ENCODE measurements at places on chromosomes 7 and 10.

DNA sequence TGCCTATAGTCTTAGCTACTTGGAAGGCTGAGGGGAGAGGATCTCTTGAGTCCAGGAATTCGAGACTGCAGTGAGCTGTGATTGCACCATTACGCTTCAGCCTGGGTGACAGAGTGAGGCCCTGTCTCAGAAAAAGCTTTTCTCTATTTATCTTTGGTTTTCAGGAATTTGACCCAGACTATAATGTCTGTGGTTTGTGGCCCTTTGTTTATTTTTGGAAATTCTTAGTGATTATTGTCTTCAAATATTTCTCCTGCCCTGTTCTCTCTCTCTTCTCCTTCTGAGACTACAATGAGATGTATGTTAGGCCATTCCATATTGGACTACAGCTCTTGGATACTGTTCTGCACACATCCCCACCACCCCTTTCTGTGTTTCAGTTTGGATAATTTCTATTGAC is 4.7 kb downstream of the MUC12 start:
- DNase-seq, result no peak

GRCh38 chr7:89563597-89563996 is 590.7 kb upstream of the STEAP1 start:
- no peak for DNase-seq

GRCh38 chr7:66503551-66504031 is 125.1 kb upstream of the KCTD7 start:
- no peak for DNase-seq

DNA sequence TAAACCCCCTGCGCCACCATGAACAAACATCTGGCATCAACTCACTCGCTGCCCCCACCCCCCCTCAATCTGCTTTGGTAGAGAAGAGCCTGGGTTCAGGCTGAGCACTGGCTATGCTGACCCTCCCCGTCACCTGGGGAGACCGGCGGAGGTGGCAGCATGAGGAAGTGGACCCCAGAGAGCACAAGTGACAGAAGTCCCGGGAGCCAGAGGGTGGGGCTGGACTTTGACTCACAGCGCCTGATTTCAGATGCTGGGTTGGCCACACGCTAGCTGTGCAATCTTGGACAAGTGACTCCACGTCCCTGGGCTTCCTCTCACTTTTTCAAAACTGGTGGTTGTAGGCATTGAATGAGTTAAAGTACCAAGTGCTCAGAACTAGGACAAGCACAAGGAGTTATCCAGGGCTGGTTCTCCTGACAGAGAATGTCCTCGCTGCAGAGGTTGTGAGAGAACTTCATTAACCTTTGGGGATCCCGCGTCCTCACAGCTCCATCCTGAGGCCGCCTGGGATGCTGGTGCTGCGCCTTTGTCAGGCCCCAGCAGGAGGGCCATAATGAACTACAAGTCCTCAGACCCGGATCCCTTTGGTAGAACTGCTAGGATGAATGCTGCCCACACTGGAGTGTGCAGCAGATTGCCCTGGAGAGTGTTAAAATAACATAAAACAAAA is 48.8 kb upstream of the RASGEF1A start:
- no peak for DNase-seq

DNA sequence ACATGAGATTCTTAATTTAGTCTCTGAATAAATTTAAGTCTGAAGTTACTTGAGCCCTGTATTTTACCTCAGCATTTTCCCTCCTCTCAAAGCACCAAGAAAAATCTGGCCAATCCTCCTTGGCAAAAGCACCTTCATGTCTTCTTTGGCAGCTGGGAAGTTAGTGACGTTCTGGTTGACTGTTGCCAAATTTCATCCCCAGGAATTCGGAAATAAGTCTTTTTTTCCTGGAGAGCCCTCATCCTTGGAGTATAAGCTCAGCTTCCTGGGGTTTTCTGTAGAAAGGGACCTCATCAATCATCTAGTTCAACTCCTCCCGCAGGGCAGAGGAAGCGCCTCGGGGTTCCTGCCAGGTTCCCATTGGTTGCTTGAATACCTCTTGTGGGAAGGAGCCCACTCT is 377.6 kb downstream of the PHTF2 start:
- DNase-seq, result no peak

- no peak for DNase-seq
Measured at GRCh38 chr10:29022513-29022912, 266.4 kb upstream of the LYZL1 start.

- no peak for DNase-seq
Measured at GRCh38 chr10:18010050-18010449, 58.3 kb downstream of the SLC39A12 start.

- no peak for DNase-seq
Measured at GRCh38 chr7:66150471-66150870, 35.8 kb downstream of the CRCP start.

DNA sequence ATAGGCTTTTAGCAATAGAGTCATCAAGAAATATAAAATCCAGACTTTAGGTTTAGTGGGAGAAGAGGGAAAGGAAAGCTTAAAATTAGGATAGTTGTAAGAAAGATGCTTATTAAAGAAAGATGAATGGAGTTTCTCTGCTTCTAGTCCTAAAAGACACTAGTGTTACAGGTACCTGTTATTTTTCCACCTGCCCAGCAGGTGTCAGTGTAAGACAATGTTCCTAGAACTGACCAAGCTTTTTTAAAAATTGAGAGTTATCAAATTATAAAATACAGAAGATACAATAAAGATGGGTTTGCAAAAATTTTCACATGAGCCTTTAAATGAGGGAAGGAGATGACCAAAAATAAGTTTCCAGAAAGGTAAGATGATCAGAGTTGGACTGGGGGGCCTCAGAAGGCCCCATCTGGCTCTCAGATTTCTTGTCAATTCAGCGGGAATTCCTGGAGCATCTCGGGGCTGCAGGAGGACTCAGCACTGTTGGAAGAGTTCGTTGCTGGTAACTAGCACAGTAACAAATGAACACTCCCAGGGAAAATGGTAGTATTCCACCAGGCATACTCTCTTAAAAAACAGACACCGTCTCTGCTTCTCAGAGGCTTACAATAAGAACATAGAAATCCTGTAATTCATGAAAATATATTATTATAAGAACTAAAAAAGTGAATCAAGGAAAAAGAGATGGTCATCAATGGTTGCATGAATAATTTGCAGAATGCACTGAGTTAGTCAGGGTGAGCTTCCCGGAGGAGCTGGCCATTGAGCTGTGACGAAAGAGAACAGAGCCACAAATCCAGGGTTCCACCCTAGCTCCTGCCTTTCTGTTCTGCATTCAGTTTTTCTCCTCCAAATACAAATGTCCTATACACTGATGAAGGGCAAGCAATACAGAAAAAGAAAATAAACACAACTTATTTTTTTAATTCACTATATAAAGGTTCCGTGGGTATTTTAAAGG is 71.8 kb upstream of the PIK3CG start:
- peak; percentile 50 for DNase-seq

DNA sequence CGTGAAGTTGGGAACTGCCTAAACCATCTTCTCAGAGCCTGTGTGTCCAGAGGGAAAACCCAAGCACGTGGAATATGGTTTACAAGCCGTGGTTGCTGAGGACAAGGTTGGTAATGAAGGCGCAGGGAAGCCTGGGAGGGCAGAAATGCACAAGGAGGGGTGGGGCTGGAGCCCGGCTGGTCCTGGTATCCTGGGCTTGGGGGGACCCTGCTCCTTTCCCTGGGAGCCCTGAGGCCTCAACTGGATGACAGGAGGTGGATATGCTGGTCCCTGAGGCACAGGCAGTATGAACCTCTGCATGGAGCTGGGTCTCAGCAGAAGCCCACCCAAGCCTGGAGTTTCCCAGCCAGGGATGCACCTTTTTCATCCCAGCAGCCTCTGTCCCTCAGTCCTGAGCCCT is 80.3 kb upstream of the RET start:
- DNase-seq, result no peak

GRCh38 chr10:110458266-110458920 is 39.3 kb upstream of the DUSP5 start:
- no peak for DNase-seq

- peak; percentile 48 for DNase-seq
Measured at GRCh38 chr7:159280008-159280407, 135.3 kb upstream of the VIPR2 start.

- no peak for DNase-seq
Measured at GRCh38 chr10:30047924-30048531, 11.4 kb downstream of the JCAD start.

DNA sequence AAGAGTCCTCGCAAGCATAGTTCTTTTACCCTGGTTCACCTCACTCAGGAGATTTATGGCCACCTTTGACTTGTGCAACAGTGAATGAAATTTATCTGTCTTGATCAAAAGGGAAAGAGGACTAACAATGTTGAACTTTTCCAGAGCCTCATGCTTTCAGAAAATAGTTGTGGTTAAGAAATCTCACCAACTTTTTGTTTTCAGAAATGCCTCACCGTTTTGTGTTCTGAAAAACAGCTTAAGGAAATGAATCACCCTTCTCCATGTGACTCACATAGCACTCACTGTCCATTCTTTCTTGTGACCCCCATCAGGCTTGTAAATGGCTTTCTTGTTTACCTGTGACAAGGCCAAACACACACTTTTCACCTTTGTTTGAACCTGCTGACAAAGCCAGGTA is 148.6 kb upstream of the FAM3C start:
- DNase-seq, result no peak

DNA sequence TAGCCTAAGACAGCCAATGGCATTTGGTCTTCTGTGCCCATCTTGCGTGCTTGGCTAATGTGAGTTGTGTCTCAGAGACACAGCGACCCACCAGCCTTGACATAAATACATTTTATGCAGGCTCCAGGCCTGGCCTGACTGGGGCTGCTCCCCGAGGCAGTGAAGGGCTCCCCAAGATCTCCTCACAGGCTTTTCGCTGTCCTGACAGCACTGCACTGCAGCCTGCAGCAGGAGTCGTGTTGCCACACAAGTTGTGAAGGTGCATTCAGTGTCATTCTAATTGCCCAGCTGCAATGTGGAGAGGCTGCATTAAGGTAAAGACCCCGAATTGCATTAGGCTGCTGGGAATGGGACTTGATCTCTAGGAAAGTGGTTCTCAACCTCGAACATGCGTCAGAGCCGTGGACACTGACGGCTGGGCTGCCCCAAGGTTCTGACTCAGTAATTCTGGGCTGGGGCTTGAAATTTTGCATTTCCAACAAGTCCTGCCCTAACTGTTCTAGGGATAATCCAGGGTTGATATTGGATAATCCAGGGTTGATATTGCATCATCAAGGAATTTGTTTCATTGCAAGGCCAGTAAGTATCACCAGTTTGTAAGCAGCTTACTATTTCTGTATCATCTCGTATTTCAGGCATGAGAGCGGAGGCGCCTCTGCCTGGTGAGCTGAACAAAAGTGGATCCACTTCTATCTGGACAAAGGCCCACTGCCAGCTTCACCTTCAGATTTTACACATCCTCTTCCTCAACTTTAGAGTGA is 108.7 kb upstream of the INSIG1 start:
- no peak for DNase-seq

GRCh38 chr7:2527505-2528467 is 8.2 kb downstream of the LFNG start:
- peak; percentile 89 for DNase-seq

DNA sequence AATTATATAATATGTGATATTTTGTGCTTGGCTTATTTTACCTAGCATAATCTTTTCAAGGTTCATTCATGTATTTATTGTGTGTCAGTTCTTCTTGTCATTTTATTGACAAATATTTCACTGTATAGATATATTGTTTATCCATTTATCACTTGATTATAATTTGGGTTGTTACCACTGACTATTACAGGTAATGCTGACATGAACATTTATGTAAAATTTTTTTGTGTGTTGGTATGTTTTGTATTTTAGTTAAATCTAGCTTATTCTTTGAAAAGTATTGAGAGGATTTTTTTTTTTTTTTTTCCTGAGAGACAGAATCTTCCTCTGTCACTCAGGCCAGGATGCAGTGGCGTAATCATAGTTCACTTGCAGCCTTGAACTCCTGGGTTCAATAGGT is 107.7 kb downstream of the MAPK8 start:
- DNase-seq, result no peak

- no peak for DNase-seq
Measured at GRCh38 chr7:137925754-137926153, 76.1 kb downstream of the CREB3L2 start.

- no peak for DNase-seq
Measured at GRCh38 chr7:120927454-120928103, 23.0 kb upstream of the ING3 start.
